Stimulated activated CD4-positive, alpha-beta T cell treated with anti-CD3 and anti-CD28 coated beads, TNF-alpha, amount 100 ng/mL, for 4 hours (primary cell): ENCODE measurements at places on chromosomes 16 and 17.
A peak's percentile ranks its signal among the peaks of the same experiment; 100 is the strongest.

GRCh38 chr17:63514974-63515373 lies 8.2 kb upstream of the KCNH6 start:
- no peak for DNase-seq

DNA sequence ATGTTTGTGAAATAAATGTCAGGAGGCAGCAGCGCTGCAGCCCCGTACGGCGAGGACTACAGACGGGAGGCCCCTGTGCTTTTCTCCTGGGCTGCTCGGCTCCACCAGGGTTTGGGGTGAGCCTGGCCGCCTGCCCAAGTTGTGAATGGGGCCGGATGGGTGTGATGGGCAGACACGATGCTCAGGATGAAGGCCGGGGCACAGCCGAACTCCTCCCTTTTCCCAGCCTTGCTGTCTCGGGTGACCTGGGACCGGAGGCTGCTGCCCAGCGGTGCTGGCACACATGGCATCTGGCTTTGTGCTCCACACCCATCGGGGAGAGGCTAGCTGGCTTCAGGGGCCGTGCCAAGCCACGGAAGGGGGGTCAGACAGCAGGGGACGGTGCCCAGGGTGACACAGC lies 34.2 kb upstream of the ZFPM1 start:
- DNase-seq, result no peak

DNA sequence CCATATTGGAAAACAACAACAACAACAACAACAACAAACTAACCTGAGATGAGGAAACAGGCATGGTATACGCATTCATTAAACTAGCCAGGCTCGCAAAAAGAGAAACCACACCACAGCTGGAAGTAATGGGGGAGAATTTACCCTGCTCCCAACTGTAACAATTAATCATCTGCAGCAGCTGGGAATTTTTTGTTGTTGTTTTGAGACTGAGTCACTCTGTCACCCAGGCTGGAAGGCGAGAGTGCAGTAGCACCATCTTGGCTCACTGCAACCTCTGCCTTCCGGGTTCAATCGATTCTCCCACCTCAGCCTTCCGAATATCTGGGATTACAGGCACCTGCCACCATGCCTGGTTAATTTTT lies 16.3 kb downstream of the PRPSAP1 start:
- DNase-seq, result no peak

DNA sequence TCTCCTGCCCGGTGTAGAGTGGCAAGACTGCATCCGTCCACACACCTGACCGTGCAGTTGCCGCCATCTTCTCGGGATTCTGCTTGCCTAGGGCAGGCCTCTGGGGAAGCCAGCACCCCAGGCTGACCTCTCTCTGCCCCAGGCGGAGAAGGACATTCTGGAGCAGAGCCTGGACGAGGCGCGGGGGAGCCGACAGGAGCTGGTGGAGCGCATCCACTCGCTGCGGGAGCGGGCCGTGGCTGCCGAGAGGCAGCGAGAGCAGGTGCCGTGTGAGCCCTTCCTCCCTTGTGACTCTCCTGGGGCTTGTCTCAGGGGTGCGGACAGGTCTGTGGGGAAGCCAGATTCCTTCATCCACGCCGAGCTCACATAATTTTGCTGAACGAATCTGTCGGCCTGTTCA lies 19.8 kb downstream of the CARD14 start:
- DNase-seq, result no peak

DNA sequence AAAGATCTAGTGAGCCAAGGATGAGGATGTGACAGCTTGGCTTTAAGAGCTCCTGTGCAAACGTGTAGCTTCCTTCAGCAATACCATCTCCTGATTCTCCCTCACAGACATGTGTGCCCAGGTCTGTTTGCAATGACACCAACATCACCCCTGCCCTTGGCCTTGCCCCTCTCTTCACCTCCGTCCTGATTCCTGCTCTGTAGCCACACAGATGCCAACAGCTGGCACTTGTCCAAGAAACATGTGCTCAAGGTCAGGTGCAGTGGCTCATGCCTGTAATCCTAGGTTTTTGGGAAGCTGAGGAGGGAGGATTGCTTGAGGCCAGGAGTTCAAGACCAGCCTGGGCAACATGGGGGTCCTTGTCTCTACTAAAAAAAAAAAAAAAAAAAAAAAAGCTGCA lies 103.8 kb upstream of the CRHR1 start:
- DNase-seq, result no peak

- DNase-seq, result no peak
Measured at GRCh38 chr16:70676675-70677498, 9.0 kb downstream of the MTSS2 start.

DNA sequence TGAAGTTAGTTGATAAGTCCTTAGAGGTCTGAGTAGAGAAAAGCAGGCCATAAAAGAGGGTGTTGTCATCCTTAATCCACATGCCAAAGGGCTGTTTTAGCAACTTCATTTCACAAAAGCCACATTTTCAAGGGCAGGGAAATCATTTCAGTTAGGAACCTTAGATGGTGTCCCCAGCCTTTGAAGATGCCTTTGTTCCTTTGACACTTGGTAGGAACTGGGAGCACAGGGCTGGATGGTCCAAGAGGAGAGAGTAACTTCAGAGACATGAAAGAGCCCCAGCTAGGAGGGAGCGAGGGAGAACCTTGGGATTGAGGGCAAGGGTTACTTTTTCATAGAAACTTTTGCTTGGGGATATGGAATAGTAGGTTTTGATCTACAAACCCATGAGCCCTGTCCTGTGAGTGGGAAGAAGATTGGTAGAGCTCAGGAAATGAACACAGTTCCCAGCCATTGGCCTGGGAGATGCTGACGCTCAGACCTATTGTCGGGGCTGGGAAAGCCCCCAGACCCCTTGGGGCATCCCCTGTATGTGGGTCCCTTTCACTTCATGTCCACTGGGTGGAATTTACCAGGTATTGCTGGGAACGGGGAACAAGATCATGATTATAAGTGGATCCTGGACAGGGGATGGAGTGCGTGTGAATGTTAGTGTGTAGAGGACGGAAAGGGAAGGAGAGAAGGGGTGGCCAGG lies 18.9 kb downstream of the MSI2 start:
- no peak for DNase-seq

- no peak for DNase-seq
Measured at GRCh38 chr17:73343739-73344454, 32.1 kb upstream of the CDC42EP4 start.

- no peak for DNase-seq
Measured at GRCh38 chr17:18161207-18162145, 22.2 kb upstream of the ALKBH5 start.

- no peak for DNase-seq
Measured at GRCh38 chr16:57341441-57342303, 16.9 kb upstream of the CCL22 start.

DNA sequence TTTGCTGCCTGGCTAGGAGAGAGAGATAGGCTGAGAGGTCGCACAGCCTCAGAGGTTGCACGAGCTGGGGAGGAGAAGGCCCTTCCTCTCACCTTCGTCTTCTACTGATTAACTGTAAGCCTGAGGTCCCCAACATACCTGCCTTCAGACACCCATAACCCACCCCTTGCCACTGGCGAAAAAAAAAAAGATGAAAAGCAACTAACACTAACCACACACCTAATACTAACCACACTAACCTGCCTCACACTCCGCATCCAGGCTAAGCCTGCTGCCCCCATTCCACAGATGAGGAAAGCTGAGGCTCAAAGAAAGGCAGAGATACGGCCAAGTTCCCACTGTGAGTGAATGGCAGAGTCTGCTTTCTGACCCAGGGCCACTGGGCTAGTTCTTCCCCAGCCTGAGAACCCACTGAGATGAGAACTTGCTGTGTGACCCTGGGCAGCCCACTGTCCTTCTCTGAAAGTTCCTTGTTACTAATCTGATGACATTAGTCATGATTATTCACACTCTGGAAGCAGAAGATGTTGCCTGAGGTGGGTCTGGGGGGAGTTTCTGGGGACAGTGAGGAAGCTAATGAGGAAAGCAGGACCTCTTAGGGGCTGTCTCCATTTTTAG lies 4.6 kb downstream of the IL21R start:
- DNase-seq, result no peak

- no peak for DNase-seq
Measured at GRCh38 chr17:69388822-69389442, 25.6 kb upstream of the MAP2K6 start.

DNA sequence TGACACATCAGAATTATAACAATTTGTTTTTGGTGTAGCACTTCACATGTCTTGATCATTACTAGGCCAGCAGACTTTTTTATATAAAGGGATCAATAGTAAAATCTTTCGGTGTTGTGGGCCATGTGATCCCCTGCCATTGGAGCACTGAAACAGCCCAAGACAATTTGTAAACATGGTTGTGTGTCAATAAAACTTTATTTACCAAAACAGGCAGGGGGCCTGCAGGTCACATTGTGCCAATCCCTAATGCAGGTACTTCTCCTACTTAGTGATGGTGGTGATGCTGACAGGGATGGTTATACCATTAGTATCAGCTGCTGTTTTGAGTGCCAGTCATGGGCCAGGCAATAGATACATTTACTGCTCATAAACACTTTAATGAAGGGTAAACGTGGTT lies 319.9 kb downstream of the SNX29 start:
- DNase-seq, result no peak

- DNase-seq, result no peak
Measured at GRCh38 chr16:79993629-79994209, 393.2 kb upstream of the MAF start.

GRCh38 chr17:80586846-80587228 lies 42.2 kb downstream of the RPTOR start:
- DNase-seq, result no peak

DNA sequence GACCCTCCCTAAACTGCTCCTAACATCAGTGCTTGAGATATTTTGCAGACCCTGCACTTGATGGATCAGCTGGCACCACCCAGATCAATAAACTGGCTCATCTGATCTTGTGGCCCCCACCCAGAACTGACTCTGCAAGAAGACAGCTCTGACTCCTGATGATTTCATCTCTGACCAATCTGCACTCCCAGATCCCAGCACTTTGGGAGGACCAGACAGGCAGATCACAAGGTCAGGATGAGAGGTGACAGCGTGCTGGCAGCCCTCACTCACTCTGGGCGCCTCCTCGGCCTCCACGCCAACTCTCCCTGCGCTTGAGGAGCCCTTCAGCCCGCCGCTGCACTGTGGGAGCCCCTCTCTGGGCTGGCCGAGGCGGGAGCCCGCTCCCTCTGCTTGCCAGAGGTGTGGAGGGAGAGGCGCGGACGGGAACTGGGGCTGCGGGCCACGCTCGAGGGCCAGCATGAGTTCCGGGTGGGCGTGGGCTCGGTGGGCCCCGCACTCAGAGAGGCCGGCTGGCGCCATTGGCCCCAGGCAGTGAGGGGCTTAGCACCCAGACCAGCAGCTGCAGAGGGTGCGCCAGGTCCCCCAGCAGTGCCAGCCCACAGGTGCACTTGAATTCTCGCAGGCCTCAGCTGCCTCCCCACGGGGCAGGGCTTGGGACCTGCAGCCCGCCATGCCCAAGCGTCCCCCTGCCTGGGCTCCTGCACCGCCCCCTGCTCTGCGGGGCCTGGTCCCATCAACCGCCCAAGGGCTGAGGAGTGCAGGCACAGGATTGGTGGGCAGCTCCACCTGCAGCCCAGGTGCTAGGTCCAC lies 2.4 kb upstream of the C16orf54 start:
- DNase-seq, result no peak

DNA sequence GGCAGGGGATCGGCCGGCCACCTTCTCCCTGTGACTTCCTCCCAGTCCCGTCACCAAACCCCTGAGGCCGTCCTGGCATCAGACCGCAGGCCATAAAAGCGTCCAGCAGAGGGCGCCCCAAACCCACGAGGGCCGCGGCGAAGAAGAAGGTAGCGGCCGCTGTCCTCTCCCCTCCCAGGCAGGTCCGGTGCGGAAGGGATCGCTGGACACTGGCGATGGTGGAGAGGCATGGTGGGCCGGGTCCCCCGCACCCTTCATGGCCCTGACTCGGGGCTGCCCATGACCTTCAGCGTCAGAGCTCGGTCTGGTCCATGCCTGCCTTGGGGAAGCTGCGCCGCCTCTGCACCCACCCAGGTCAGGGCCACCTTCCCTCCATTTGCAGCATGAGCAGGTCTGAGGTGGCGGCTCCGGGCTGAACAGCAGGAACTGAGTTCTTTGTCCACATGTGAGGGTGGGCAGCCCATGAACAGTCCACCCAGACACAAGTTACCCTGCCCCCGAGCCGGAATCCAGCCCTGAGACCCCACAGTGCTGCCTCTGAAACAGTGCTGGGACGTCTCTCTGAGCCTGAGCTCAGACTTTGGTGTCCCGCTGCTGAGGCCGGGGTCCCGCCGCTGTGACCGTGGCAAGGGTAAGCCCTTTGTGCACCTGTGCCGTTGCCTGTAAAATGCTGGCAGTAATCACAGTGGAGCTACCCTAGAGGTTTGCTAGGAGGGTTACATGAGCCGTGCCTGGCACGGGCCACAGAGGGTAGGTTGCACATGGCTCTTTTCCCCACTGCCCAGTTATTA lies 40.8 kb upstream of the CMIP start:
- DNase-seq, result peak; percentile 68

- peak; percentile 57 for DNase-seq
Measured at GRCh38 chr17:59440757-59441463, 109.5 kb downstream of the YPEL2 start.

DNA sequence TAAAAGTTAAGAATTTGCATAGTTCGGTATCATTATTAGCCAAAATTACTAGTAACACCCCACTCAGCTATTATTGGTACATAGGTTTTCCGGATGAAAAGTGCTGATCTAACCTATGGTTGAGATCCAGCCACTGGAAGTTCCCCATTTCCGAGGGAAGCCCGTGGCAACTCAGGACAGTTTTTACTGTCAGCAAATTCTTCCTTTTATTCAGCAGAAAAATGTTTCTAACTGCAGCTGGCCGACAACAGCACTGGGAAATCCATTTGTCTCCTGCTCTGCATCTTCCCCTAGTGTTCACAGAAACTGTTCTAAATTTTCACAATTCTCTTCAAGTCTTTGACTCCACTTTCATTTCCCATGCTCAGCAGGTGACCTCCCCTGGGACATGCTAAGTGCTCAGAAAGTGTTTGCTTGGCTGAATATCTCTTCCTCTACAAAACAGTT lies 15.5 kb upstream of the MMD start:
- DNase-seq, result no peak

GRCh38 chr16:86723689-86724088 lies 145.3 kb downstream of the FOXL1 start:
- no peak for DNase-seq

GRCh38 chr17:82948081-82948511 lies 108.3 kb upstream of the ZNF750 start:
- no peak for DNase-seq

DNA sequence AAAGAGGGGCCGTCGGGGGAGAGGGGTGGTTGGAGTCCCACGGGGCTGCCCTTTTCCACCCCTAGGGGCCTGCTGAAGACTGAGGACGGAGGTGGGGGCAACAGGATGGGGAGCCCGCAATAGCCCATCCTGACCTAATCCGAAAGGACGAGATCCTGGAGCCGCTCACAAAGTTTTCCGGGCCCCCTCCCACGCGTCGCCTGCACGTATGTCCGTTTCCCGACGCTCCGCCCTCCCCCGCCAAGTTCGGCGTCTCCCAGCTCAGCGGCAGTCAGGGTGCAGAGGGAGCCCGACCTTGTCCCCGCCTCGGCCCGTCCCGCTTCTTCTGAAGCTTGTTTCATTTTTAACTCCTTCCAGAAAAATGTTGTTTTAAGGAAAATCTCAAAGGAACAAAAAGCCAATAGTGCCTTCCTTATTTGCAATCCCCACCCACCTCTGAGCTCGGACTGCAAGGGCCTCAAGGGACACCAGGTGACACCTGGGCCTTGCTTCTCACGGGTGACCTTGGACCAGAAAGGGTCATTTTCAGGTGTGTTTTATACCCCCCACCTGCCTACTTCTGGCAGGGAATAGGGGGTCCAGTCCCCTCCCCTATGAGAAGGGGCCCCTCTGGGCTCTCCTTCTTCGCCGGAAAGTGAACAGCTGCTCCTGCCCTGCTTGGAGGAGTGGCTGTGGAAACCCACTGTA lies 3.4 kb upstream of the ZNF423 start:
- DNase-seq, result no peak

GRCh38 chr16:15542261-15542660 lies 100.7 kb downstream of the MARF1 start:
- DNase-seq, result no peak

- DNase-seq, result no peak
Measured at GRCh38 chr17:30344283-30345088, 10.6 kb upstream of the TMIGD1 start.
